ENCODE measurements at places on chromosomes 1 and 21.

GRCh38 chr1:71170925-71171324 is 90.1 kb upstream of the ZRANB2 start:
- DNase-seq = no peak

- DNase-seq = no peak
These were observed 65.6 kb upstream of the USP24 start for GRCh38 chr1:55280731-55281130.

GRCh38 chr1:156546267-156546666 is 26.1 kb downstream of the IQGAP3 start:
- no peak for DNase-seq

DNA sequence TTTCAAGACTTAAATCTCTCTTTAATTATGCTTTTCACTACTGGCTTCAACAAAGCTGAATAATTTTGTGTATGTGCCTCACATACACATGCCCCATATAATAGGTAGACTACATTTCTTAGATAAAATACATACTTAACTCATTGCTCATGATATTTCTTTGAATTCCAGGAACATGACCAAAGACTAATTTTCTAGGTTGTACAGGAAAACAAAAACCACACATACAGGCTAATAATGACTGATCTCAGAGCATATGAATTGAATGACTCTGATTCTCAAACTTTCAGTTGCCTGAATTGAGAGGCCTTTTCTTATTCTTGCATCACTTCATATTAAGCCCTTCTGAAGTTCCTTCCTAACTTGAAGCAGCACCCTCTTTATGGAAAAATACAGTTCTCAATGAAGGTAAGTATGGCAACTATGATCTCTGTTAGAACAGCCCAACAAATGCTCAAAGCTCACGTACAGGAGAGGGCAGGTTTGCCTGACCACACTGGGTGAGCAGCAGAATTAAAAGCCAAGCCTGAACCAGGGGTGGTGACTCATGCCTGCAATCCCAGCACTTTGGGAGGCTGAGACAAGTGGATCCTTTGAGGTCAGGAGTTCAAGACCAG is 22.6 kb upstream of the UAP1 start:
- DNase-seq = no peak

DNA sequence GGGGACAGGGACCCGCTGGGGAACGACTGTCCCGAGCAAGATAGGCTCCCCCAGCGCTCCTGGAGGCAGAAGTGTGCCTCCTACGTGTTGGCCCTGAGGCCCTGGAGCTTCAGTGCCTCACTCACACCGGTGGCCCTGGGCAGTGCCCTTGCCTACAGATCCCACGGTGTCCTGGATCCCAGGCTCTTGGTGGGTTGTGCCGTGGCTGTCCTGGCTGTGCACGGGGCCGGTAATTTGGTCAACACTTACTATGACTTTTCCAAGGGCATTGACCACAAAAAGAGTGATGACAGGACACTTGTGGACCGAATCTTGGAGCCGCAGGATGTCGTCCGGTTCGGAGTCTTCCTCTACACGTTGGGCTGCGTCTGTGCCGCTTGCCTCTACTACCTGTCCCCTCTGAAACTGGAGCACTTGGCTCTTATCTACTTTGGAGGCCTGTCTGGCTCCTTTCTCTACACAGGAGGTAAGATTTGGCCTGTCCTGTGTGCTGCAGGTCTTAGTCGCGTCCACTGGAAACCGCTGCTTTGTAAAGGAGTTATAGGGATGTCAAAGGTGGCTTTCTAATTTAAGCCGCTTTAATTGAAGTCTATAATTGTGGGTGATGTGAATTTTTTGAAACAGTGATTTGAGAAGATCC is 717 bp downstream of the UBIAD1 start:
- no peak for DNase-seq

All from CD4-positive, alpha-beta T cell treated with Interleukin-15 for 4 hours (primary cell).